ENCODE measurements at places on chromosomes 12 and 14.

- peak overlapping the region; percentile 86 for H3K27ac ChIP-seq
- peaks cover 19% of the 10 kb centered on the region for H3K4me1 ChIP-seq
- H3K4me3 ChIP-seq: peak overlapping the region; percentile 86
- no peaks in the 10 kb centered on the region for H3K27me3 ChIP-seq
- H3K36me3 ChIP-seq: peaks cover 19% of the 10 kb centered on the region
- DNase-seq: no peak
Observed at GRCh38 chr14:20989471-20989786, 351 bp upstream of the METTL17 start.

DNA sequence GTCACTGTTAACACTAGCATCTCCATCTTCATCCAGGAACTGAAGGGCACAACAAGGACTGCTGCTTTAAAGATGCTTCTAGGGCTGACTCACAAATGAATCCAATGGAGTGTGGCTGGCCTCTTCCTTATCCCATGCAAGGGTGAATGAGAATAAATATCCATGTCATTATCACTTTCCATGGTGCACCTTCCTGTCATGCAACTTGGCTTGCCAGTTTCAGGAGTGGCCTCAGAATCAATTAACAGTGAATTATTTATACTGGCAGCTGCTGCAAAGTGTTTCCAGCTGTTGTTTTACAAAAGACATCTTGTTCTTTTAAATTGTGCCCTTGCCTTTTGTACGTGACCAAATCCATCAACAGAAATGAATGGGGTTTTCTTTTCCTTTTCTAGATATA lies 499.3 kb upstream of the TMEM132C start:
- DNase-seq: no peak
- peaks cover 4% of the 10 kb centered on the region for H3K27me3 ChIP-seq
- no peak overlapping the region for H3K4me3 ChIP-seq
- no peak overlapping the region for H3K27ac ChIP-seq

DNA sequence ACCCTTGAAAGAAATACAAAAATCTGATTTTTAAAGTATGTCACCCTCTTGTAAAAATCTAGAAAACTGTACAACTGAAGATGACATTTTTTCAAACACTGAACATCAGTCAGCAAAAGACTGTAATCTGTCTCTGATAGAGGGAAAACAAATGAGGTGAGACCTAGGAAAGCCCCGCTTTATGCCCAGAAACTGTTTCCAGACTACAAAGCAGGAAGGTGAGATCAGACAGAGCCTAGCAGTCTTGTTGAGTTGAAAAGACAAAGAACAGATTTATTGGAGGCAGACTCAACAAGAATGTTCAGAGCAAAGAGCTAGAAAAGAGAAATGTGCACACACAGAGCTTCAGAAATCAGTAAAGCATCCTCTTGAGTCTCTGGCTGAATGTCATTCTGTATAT lies 873.6 kb downstream of the LRFN5 start:
- H3K36me3 ChIP-seq: no peaks in the 10 kb centered on the region
- no peaks in the 10 kb centered on the region for H3K27me3 ChIP-seq
- no peak overlapping the region for H3K4me3 ChIP-seq
- H3K27ac ChIP-seq: no peak overlapping the region
- DNase-seq: no peak

- H3K36me3 ChIP-seq: peaks cover 5% of the 10 kb centered on the region
- peak overlapping the region; percentile 90 for H3K27ac ChIP-seq
- peak; percentile 38 for DNase-seq
- H3K27me3 ChIP-seq: no peaks in the 10 kb centered on the region
Observed at GRCh38 chr12:22626406-22626805, 1.4 kb downstream of the ETNK1 start.

DNA sequence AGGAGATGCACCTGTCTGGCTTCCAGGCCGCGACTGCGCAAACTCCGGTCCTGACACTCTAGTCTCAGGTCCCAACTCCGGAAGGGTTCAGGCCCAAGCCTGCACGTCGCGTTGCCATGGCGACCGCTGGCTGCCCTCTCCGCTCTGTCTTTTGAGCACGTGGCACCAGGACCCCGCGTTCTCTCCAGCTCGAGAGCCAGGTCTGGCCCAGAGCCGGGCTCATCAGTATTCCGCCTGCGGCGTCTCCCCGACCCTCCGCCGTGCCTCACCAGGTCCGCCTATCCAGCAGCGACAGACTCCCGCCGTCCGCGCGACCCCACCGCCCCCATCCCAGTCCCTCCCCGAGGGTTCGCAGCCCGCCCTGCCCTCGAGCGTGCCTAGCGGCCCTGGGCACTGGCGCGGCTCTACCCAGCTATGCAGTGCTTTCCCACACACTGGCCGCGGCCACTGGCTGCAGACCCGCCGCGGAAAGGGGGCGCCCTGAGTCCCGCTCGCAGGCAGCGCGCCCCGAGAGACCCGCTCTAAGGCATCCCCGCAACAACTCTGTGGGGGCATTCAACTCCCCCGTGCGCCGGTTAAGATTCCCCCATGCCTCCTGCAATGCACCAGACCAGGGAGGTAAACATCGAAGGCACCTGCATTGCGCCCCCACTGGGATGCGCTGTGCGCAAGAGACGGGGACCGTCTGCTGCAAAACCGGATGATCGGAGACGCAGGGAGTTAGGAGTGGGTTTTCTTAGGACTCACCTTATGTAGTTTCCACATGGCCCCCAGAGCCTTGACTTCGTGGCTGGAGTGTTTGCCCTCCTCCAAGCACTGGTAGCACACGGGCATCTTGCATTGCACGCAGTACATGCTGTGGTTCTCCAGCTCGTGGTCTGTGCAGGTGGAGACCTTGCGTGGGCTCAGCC lies 1.3 kb downstream of the TRIM9 start:
- no peak overlapping the region for H3K27ac ChIP-seq
- H3K4me3 ChIP-seq: peak overlapping the region; percentile 86
- H3K36me3 ChIP-seq: no peaks in the 10 kb centered on the region
- peaks cover 13% of the 10 kb centered on the region for H3K27me3 ChIP-seq
- H3K4me1 ChIP-seq: peaks cover 12% of the 10 kb centered on the region

DNA sequence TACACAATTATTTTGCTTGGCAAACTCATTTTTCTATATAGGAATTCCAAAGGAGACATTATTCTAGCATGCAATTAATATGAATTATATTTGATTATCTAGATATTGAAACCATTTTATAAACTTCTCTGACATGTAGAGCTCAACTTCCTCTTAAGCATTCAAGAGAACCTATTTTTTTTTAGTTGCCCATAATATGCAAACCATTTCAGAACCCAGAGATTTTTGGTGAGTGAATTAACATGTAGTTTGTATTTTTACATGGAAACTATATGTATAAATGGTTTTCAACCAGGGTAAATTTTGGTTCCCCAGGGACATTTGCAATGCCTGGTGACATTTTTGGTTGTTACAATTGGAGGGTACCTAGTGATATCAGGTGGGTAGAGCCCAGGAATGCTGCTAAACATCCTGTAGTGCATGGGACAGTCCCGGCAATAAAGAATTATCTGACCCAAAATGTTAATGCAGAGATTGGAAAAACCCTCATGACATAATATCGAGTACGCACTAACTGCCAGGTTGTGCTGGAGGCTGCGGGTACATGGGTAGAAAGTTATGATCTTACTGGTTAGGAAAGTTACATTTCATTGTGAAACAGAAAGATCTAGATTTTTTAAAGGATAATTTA lies 338.9 kb upstream of the GARIN2 start:
- no peaks in the 10 kb centered on the region for H3K27me3 ChIP-seq
- H3K4me1 ChIP-seq: no peaks in the 10 kb centered on the region
- no peak overlapping the region for H3K4me3 ChIP-seq
- DNase-seq: no peak
- H3K36me3 ChIP-seq: peaks cover 13% of the 10 kb centered on the region

GRCh38 chr12:2654311-2654710 lies 140.5 kb upstream of the FKBP4 start:
- peaks cover 5% of the 10 kb centered on the region for H3K27me3 ChIP-seq
- no peak overlapping the region for H3K4me3 ChIP-seq
- no peaks in the 10 kb centered on the region for H3K4me1 ChIP-seq
- H3K36me3 ChIP-seq: no peaks in the 10 kb centered on the region

DNA sequence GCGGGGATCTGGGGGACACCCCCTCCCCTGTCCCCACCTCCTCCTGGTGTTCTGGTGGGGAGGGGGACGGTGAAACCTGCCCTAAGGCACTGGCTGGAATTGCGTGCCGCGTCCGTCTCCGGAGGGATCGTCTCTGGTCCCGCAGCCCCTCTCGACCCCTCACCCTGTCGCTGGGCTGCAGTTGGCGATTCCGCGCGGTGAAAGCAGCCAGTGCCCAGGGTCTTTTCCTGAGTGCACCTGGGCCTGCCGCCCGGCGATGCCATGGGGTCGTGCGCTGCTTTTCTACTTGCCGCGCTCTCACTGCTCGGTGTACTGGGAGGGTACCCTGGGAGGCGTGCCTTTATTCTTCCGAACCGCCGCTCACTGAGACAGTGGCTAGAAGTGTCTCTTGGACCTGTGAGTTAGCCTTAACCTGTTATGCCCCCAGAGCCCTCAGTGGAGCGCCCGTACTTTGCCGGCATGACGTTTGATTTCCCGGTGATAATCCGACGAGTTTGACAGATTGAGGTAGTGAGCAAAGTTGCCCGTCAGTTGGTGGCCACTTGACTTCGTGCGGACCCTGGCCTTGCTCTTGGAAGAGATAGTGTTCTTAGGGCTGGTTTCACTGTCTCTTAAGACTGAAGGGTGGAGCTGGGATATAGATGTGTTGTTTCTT lies 788 bp downstream of the SFSWAP start:
- peaks cover 23% of the 10 kb centered on the region for H3K4me1 ChIP-seq
- H3K36me3 ChIP-seq: peaks cover 23% of the 10 kb centered on the region
- H3K4me3 ChIP-seq: peak overlapping the region; percentile 89
- H3K27me3 ChIP-seq: no peaks in the 10 kb centered on the region

Measured in activated naive CD4-positive, alpha-beta T cell treated with anti-CD3 and anti-CD28 coated beads for 36 hours (primary cell).